Inflammatory macrophage (primary cell): ENCODE measurements at places on chromosomes 2 and 18.
A peak's percentile ranks its signal among the peaks of the same experiment; 100 is the strongest.

GRCh38 chr2:121855510-121855909, 100.1 kb downstream of the TSN start:
- DNase-seq: no peak

- no peak for DNase-seq
Observed at GRCh38 chr2:166716968-166717367, 171.3 kb upstream of the XIRP2 start.

DNA sequence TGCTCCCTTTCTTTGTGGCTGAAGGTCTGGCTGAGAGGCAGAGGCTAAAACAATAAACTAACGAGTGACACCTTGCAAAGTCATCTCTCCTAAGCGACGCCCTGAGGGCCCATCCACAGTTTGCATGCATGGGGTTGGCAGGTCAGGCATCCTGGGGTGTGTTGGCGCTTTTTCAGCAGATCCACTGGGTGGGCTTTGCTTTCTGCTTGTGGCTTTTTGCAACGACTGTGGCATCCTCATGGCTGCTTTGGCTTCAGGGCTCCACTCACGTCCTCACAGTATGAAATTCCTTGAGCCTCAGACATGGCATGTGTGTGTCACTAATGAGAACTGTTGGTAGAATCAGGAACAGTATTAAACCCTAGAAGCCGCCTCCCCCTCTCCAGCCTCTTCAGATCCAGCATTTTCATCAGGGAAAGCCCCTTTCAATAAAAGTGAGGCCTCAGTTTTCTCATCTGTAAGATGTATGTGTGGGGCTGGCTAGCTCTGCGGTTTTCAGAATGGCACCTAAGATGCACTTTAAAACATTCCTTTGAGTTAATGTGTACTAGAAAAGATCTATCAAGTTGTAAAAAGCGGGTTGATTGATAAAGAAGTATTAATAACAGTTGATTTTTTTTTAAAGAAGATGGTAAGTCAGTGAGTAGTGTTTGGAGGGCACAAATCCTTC, 72.5 kb downstream of the SH3BP4 start:
- no peak for DNase-seq

GRCh38 chr2:10513201-10513600, 65.1 kb upstream of the ODC1 start:
- DNase-seq: no peak

GRCh38 chr2:64114912-64115277, 29.3 kb downstream of the PELI1 start:
- no peak for DNase-seq

GRCh38 chr2:42906557-42907411, 114.4 kb upstream of the HAAO start:
- DNase-seq: no peak

DNA sequence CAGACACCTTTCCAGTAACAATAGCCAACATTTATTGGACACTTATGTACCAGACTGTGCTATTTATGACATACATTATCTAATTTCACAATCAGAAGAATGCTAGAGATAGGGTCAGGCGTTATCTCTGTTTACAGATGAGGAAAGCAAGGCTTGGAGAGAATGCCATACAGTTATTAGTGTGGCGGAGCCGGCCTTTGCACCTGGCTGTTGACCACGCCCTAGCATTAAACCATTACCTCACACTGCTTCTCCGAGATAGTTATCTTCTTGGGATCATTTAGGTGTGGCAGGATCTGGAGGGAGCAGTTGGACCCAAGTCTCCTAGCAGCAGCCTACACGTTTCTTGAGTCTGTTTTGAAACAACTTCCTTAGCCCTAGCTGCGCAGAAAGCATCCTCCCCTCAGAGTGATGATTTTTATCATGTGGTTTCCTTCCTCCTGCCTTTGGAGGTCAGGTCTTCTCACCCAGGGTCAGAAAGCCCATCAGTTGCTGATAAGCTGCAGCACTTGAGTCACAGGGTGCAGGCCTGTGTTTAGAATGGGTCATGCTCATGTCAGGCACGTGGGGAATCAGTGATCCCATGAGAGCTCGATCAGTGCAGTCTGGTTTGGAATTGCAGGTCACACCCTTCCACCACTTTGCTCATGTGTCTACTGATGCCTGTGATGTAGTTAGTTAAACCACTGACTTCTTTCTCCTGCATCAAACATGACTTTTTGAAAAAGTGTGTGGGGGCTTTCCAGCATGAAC, 118.2 kb downstream of the SPTBN1 start:
- DNase-seq: peak; percentile 92

DNA sequence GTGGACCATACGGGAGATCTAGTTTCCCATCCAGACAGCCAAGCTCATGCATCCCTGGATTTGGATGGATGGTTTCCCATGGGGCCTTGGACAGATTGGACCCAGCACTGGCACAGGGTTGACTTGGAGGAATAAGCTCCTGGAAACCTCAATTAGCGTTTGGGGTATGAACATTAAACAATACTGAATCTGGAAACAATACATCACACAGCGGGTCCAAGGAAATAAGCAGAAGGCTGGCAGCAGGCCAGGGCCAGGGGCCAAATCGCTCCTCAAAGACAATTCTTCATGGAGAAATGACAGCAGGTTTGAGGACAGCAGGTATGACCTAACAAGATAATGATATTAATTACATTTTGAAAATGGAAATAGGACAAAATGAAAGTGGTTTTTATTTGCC, 540.6 kb downstream of the RIT2 start:
- DNase-seq: no peak

GRCh38 chr2:194205568-194206227, 1451.3 kb upstream of the SLC39A10 start:
- DNase-seq: no peak

- DNase-seq: no peak
Observed at GRCh38 chr2:3489764-3490115, 29.6 kb downstream of the ADI1 start.

DNA sequence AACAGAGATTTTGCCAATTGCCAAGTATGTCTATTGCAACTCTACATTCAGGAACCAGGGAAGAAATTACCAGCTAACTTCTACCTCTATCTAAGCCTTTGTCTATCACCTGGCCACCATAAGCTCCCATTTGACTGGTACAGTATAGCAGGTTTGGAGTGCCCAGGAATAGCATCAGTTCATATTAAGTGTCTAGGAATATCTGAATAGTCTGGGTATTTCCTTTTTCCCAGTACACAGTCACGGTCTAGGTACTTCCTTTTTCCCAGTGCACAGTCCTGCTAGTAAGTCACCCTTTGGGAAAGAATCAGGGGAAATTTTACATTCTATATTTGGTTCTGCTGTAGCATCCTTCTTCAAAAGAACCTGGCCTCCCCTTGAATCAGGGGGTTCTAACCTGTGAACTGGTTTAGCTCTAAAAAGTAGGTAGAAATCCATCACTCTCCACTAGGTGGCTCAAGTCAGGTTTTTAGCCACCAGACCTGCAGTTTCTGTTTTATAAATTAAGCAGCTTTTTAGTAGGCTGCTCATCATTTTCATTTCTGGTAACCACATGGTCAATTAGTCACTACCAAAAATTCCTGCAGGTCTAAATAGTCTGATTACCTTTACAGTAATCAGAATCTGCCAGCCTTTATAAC, 49.3 kb upstream of the DNAJC10 start:
- DNase-seq: peak; percentile 24

DNA sequence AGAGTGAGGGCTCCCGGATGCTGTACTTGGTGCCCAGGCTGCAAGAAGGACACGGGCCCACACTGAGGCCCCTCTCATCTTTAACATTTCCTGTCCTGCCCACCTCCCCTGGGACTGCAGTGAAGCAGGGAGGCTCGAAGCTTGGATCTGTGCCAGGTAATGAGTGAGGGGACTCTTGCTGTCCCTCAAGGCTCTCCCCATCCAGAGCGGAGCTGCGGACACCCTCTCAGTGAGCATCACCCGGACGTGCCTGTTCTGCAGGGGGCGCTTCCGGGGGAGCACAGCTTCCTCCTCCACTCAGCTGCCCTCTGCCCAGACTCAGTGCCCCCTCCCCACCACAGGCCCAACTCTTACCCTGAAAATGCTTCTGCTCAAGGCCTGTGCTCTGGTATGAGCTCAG, 150.0 kb upstream of the MYCN start:
- DNase-seq: no peak

- peak; percentile 5 for DNase-seq
Observed at GRCh38 chr2:30666266-30666874, 140.9 kb downstream of the CAPN13 start.

- peak; percentile 59 for DNase-seq
Observed at GRCh38 chr2:69936906-69937305, 22.0 kb downstream of the MXD1 start.

DNA sequence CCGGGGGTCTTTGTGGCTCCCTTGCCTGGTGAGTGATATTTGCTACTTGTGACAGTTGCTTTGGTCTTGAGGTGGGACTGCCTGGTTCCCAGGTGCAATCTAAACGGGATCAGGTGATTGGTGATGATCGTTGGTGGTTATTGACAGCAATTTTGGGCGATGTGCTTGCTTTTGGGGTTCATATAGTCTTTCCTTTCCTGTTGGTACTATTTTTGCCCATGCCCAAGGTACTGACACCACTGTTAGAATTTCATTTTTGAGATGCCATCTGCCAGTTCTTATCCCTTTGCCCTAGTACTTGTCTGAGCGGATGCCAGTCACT, 573 bp downstream of the WDR7 start:
- no peak for DNase-seq

GRCh38 chr2:95166065-95166763, 605 bp downstream of the ZNF2 start:
- DNase-seq: no peak

- DNase-seq: no peak
Observed at GRCh38 chr2:216171011-216171410, 61.9 kb downstream of the XRCC5 start.

- peak; percentile 85 for DNase-seq
Observed at GRCh38 chr18:79642626-79643025, 37.0 kb upstream of the CTDP1 start.

GRCh38 chr2:197890168-197890567, 85.8 kb downstream of the PLCL1 start:
- peak; percentile 21 for DNase-seq

GRCh38 chr18:76442413-76443171, 52.5 kb downstream of the ZNF516 start:
- DNase-seq: no peak

GRCh38 chr2:151119374-151119773, 142.3 kb downstream of the RBM43 start:
- DNase-seq: no peak

- peak; percentile 18 for DNase-seq
Observed at GRCh38 chr2:99776206-99776905, 286.5 kb upstream of the REV1 start.

DNA sequence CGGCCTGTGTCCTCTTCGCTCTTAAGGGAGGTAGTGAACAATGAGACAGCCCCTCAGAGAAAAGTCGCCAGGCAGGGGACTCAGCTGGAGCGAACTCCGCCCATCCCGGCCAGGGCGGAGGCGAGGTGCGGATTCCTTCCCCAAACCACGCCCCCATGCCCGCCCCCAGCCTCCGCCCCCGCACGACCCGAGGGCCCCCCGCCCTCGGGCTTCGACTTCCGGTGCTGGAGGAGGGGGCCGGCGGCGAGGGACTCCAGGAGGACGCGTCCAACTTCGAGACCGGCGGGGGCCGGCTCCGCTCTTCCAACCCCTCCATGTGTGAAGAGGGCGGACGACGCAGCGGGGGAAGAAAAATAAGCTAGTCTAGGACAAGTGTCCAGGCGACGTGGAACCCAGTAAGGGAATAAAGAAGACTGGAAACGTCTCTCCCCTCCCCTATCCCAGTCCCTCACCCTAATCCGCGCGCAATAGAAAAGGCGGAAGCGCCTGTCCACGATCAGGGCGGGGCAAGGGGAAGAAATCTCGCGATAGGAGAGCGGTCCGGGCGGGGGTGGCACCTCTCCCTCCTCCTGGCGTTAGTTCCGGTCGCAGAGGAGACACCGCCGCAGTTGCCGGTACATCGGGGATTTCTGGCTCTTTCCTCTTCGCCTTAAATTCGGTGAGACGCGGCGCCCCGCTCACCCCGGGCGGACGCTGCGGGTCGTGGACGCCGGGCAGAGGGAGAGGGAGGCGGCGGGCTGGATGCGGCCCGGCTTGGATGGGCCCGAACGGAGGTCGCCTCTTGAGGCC, at the start of gene BZW1:
Gene BZW1, plus strand, starts transcription at position 578 of the 789 bp plus-strand sequence. CDS start 1,308 bp downstream, outside the sequence.
- peak; percentile 97 for DNase-seq

- no peak for DNase-seq
Observed at GRCh38 chr2:54429811-54430551, 26.1 kb upstream of the SPTBN1 start.

- peak; percentile 37 for DNase-seq
Observed at GRCh38 chr2:113965644-113966043, 75.8 kb downstream of the ACTR3 start.

GRCh38 chr2:165256618-165257017, 17.4 kb downstream of the SCN2A start:
- no peak for DNase-seq

DNA sequence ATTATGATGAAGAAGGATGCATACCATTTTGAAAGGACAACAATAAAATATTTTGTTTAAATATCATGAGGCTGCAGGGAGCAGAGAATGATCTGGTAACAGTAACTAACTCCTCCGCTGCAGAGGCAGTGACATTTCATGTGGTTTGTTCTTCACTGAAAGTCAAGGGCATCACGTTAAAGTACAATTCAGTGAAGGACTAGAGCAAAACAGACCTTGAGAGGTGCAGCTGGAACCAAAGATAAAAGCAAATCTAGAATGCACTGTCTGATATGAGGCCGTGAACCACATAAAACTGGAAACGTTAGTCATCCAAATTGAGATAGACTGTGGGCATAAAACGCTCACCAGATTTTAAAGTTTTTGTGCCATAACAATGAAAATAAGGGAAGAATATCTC, 522.9 kb upstream of the TNP1 start:
- DNase-seq: no peak

- DNase-seq: no peak
Observed at GRCh38 chr18:2654169-2654927, 1.2 kb upstream of the SMCHD1 start.

GRCh38 chr2:125874564-125874963, 781.4 kb upstream of the GYPC start:
- DNase-seq: no peak

GRCh38 chr2:241813644-241814392, 4.8 kb downstream of the NEU4 start:
- DNase-seq: no peak

- DNase-seq: no peak
Observed at GRCh38 chr2:11498543-11499034, 32.6 kb upstream of the E2F6 start.

DNA sequence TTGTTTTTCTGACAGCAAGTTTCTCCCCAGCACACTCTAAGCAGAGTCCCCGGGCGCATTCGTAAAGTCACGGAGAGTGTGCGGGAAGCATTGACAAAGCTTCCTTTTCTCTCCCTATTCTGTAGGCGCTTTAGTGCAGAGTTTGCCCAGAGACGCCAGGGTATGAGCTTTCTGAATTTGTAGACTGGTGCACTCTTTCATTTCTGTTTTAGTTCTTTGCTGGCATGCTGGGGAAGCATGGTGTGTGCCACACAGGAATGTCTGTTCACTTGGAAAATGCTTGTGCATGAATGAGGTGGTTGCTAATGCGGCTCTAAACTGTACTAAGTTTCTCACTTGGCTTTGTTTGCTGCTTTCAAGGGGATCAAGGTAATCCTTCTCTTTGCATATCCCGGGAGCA, 102.6 kb downstream of the RTN4 start:
- no peak for DNase-seq
